ENCODE measurements at places on chromosomes 1 and 21.
A peak's percentile ranks its signal among the peaks of the same experiment; 100 is the strongest.

- no peak for DNase-seq
These were observed 112.5 kb downstream of the RRAGC start for GRCh38 chr1:38746941-38747600.

- no peak for DNase-seq
These were observed 92.5 kb downstream of the LRRC40 start for GRCh38 chr1:70112838-70113237.

GRCh38 chr1:20339811-20340457 lies 49.3 kb downstream of the VWA5B1 start:
- no peak for DNase-seq

DNA sequence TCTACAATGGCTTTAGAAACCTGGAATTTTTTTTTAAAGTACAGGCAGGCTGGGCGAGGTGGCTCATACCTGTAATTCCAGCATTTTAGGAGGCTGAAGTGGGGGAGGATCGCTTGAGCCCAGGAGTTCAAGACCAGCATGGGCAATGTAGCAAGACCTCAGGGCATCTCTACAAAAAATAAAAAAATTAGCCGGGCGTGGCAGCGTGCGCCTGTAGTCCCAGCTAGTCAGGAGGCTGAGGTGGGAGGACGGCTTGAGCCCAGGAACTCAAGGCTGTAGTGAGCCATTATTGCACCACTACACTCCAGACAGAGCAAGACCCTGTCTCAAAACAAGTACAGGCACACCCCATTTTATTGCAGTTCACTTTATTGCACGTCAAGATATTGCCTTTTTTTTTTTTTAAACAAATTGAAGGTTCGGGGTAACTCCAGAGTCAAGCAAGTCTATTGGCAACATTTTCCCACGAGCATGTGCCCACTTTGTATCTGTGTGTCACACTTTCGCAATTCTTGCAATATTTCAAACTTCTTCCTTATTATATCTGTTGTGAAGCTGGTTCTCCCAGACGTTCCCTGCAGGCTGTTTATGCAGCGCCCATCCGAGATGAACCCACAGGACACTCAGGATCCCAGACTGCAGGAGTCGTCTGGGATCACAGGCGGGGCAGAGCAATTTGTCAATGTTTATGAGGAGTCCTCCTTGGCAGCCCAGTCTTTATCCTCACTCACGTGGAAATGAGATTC lies 4.7 kb downstream of the HES2 start:
- DNase-seq, result no peak

GRCh38 chr1:52602856-52603600 lies 857 bp downstream of the GPX7 start:
- peak; percentile 32 for DNase-seq

GRCh38 chr1:211019266-211019665 lies 114.7 kb downstream of the KCNH1 start:
- DNase-seq, result no peak

GRCh38 chr21:14613486-14614224 lies 67.5 kb upstream of the SAMSN1 start:
- DNase-seq, result no peak

DNA sequence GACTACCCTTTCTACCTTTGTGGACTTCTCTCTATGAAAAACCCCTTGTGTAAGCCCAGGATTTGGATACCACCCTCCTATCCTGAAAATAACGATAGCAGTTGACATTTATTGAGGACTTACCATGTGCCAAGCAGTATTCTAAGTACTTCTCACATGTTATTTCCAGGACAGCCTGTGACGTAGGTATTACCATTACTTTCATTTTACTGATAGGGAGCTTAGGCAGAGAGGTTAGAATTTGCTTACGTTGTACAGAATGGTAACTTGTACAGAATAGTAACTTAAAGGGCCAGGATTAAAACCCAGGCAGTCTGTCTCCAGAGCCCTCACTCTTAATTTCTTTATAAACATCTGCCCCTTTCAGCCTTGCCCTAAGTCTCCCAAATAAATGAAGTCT lies 138.3 kb downstream of the NTMT2 start:
- no peak for DNase-seq

- no peak for DNase-seq
These were observed 5.2 kb downstream of the TSPEAR start for GRCh38 chr21:44706026-44706705.

- no peak for DNase-seq
These were observed 66.0 kb downstream of the ZMYM4 start for GRCh38 chr1:35334485-35334884.

- no peak for DNase-seq
These were observed 74.4 kb upstream of the HAO2 start for GRCh38 chr1:119294199-119294598.

DNA sequence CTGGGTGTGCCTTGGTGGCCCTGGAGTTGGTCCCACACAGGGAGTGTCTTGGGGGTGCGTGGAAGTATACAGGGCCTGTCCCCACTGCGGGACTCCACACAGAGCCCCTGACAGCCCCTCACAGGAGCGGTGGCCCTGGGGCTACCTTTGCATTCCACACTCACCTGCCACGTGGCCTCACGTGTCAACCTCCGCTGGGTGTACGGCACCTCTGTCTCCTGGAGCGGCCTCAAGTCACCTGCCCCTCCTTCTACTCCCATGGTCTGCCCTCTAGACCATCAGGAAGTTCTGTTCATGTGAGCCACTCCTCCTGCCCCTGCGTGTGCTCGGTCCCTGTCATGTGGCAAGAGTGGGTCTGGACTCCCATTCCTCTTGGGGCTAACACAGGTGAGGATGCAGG lies 58.6 kb downstream of the FAAP20 start:
- no peak for DNase-seq

GRCh38 chr21:26042181-26042876 lies 128.2 kb downstream of the APP start:
- DNase-seq, result no peak

GRCh38 chr1:115594600-115594999 lies 47.2 kb upstream of the VANGL1 start:
- no peak for DNase-seq

GRCh38 chr1:98668733-98669132 lies 7.2 kb downstream of the SNX7 start:
- no peak for DNase-seq

DNA sequence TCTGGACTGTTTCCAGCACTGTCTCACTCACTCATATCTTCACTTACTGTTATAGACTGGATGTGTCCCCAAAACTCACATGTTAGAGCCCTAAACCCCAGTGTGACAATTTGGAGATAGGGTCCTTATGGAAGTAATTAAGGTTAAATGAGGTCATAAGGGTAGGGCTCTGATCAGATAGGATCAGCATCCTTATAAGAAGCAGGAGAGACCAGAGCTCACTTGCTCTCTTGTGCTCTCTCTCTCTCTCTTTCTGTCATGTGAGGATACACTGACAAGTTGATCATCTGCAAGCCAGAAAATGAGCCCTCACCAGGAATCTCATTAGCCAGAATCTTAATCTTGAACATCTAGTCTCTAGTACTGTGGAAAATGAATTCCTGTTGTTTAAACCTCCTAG lies 23.4 kb downstream of the TNR start:
- DNase-seq, result no peak

DNA sequence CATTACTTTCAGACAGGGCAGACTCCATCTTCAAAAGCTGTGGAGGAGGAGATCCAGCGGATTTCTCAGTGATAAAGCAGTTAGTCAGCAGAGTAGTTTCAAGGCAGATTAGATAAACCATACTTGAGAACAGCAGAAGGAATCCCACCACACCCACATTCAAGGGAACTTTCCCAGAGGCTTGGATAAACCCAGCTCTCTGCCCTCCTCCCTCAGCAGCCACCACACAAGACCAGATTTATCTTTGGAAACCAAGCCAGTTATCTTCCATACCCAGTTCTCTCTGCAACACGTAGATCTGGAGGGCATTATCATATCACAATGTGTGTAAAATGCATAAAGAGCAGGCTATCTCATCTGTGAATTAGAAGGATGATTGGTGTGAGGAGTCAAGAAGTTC lies 40.2 kb downstream of the GFI1 start:
- no peak for DNase-seq

DNA sequence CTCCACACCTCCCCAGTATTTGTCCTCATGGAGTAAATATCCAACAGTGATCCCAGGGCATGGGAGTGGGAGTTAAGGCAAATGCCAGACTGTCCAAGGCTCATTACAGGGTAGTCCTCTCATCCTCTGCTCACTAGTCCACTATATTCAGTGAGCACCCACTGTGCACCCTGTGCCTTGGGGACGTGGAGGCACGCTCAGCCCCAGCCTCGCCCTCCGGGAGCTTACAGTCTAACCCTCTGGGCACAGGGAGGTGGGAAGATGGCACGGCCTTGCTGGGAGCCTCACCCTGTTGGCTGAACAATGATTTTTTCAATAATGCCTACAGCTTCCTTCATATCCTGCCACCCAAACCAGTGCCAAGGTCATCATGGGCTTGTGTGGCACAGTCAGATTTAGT lies 2.8 kb downstream of the HES2 start:
- no peak for DNase-seq

- no peak for DNase-seq
These were observed 415.6 kb downstream of the RYR2 start for GRCh38 chr1:237457573-237457972.

GRCh38 chr1:44330935-44331334 lies 24.1 kb downstream of the ERI3 start:
- DNase-seq, result no peak

- DNase-seq, result no peak
These were observed 4.0 kb upstream of the SAMSN1 start for GRCh38 chr21:14550135-14550534.

GRCh38 chr21:36654324-36654723 lies 44.6 kb upstream of the SIM2 start:
- no peak for DNase-seq

DNA sequence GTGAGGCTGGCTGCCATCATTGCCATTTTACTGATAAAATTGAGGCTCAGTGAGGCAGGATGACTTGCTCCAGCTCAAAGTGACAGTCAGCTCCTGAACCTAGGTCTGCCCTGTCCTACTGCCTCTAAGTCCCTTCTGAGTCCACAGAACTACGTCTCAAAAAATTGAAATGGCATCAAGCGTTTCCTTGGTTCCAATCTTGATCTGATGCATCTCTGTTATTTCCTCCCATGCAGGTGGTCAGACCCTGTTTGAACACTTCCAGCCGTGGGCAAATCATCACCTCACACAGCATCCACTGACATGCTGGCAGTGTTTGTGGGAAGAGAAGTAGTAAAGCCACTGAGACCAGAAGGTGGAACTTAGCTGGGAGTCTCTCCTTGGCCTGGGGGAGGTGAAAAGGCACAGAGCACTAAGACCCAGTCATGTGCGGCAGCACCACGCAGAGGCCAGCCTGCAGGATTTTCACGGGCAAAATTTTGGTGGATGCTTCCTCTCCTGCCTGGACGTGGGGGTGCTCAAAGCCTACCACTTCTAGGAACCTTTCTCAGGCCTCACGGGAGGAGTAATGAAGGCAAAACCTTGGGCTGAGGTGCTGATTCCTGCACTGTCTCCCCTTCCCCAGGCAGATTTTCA lies 7.8 kb upstream of the CPLANE2 start:
- no peak for DNase-seq

GRCh38 chr1:184716158-184716557 lies 38.5 kb downstream of the EDEM3 start:
- no peak for DNase-seq

GRCh38 chr21:42160111-42160721 lies 58.7 kb upstream of the ABCG1 start:
- DNase-seq, result no peak

DNA sequence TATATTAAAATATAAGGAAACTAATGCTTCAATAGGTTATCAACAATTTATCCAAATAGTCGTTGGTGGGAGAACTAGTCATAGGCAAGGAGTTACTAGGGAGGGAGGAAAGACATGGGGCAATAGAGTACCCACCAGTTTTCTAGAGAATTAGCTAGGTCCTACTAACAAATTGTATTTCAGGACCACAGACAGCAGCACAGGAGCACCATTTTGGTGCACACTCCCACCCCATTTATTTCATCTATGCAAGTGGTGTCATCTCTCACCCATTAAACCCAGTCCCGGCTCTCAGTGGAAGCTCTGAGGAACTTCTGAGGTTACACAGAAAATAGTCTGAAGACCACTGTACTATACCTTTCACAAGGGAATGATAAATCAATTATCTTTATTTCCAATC lies 89.0 kb upstream of the BCAR3 start:
- no peak for DNase-seq

GRCh38 chr21:34520764-34521508 lies 8.9 kb upstream of the KCNE1 start:
- DNase-seq, result no peak

- DNase-seq, result no peak
These were observed 44.0 kb downstream of the VAV3 start for GRCh38 chr1:107920999-107921398.

- no peak for DNase-seq
These were observed 550.9 kb downstream of the USP25 start for GRCh38 chr21:16280686-16281091.

DNA sequence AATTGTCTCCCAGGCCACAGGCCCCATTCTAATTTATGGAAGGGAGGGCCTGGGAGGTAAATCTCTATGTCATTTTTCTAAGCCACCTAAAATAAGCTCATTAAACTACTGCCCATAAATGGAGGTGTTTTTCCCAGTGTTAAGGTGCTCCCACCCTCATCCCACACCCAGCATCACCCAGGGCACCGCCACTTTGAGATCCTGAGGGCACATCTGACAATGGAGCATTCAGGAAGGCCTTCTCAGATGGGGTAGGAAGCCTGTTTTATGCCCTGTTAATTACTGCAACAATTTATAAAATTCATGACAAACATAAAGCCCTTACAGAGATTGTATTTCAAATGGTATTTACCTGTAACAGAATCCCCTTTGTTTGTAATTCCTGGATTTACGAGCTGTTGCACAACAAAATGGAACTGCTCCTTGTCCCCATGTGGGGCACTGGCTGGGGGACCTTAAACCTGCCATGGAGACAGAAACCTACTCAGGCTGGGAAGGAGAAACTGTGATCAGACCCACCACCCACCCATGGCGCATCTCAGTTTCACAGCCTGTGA lies 319.5 kb upstream of the USP24 start:
- no peak for DNase-seq

DNA sequence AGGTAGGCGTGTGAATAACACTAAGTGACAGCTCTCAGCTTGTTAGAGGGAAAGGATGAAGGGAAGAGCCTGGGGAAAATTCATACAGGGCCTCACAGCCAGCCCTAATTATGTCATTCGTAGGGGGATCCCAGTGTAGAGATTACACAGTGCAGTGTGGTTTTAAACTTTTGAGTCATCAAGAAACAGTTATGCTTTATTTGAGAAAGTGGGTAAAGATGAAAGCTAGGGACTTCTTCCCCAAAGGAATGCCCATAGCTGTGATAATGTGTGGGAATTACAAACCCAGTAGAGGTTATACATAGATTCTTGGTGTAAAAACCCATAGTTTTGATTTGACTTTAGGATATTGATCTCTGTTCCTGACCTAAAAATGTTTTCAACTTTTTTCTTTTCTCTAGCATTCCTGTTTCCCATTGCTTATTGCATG lies 1.9 kb downstream of the TTF2 start:
- DNase-seq, result peak; percentile 40

Measured in activated CD4-positive, alpha-beta T cell treated with anti-CD3 and anti-CD28 coated beads for 48 hours (primary cell).